NCI-H460 (cell line): ENCODE measurements at places on chromosomes 1 and 21. TPM values are rescaled to one million over a fixed set of nuclear protein-coding genes. Genes with fewer than 3 reads are reported as not detected.

- DNase-seq = no peak
These were observed 94.9 kb downstream of the MRPL39 start for GRCh38 chr21:25512095-25513081.

DNA sequence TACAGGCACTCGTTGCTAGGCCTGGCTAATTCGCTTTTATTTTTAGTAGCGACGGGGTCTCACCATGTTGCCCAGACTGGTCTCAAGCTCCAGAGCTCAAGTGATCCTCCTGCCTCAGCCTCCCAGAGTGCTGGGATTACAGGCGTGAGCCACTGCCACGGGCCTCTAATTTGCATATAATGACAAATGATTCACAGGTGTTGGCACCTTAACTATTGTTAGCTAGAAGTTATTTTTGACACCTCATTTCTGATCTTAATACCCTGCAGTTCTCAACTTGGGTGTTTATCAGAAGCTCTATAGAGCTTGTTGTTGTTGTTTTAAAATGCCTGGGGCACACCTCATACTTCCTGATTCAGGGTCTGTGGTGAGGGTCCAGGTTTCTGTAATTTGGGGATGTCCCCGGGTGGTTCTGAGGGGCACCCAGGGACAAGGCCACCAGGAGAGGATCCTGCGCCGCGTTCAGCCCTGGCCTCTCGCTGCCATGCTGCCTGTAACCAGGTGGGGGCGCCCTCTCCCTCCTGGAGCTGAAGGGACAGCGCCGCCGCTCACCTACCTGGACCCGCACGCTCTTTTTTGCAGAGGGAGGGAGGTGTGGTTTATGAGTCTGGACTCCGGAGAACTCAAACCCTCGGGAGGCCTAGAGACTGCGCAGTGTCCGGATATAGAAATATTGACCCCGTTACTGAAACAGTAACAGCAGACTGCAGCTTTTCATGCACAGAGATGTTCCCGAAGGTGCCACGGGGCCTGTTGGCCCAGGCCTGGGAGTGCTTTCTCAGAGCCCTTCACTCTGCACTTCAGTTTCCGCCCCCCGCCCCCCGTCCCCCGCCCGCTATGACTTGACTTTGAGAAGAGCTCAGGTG lies 23.0 kb upstream of the NEK2 start:
- peak; percentile 73 for DNase-seq

Gene FMO1
- not detected in 2 replicates for total RNA-seq

GRCh38 chr1:44571712-44572571 lies 102.3 kb downstream of the TMEM53 start:
- DNase-seq = peak; percentile 23

DNA sequence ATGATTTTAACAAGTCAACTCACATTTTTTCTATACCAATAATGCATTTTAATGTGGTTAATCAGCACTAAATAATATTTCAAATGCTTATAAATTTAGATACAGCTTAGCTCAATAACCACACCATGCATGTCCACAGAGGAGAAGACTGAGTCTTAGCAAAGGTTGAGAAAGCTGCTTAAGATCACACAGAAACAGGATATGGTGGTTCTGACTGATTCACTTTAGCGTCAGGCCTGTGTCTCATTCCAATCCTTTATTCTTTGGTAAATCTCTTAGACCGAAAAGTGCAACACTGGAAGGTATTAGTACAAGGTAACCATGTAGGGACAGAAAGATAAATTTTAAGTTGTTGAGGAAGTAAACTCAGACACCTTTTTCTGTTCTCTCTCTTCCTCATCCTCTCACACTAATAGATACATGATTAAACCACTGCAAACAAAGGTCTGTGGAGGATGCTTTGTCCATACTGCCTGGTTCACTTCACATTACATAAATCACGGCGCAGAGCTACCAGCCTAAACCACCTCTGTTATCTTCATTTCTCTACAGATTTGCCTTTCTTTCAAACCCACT lies 139.0 kb downstream of the DPYD start:
- DNase-seq = no peak

Gene PLPP3
- total RNA-seq = 11.1 and 11.4 TPM in 2 replicates

GRCh38 chr1:155973723-155974122 lies 4.6 kb downstream of the ARHGEF2 start:
- DNase-seq = no peak

GRCh38 chr1:96955307-96956012 lies 233.9 kb downstream of the PTBP2 start:
- DNase-seq = no peak

- no peak for DNase-seq
These were observed 29.7 kb downstream of the PBX1 start for GRCh38 chr1:164588516-164589341.

- no peak for DNase-seq
These were observed 29.9 kb downstream of the ACTN2 start for GRCh38 chr1:236716160-236716559.

DNA sequence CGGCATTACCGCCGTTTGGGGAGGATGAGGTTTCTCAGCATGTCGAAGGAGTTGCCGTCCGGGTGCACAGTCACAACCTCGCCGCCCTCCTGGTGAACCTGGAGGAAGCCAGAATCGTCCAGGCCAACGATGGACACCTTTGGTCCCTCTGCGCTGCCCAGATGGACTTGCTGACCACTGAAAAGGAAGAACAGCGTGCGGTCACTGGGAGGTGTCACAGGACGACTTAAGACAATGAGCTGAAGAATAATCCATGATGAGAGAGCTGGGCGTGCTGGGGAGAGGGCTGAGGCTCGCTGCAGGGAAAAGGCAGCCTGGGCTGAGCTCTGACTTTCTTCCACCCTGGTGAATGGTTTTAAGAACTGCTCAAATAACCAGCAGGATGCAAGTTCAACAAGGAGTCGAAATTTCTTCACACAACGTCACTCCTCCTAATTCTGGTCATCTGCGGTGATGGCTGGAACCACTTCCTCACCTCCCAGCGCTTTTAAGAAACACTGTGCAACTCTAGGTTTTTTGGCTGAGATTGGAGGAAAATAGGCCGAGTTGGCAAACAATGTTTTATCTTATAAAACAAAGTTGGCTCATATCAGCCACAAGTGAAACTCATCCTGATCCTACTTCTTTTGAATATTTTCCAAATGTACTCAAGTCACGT lies 55.5 kb downstream of the SIM2 start:
- no peak for DNase-seq

DNA sequence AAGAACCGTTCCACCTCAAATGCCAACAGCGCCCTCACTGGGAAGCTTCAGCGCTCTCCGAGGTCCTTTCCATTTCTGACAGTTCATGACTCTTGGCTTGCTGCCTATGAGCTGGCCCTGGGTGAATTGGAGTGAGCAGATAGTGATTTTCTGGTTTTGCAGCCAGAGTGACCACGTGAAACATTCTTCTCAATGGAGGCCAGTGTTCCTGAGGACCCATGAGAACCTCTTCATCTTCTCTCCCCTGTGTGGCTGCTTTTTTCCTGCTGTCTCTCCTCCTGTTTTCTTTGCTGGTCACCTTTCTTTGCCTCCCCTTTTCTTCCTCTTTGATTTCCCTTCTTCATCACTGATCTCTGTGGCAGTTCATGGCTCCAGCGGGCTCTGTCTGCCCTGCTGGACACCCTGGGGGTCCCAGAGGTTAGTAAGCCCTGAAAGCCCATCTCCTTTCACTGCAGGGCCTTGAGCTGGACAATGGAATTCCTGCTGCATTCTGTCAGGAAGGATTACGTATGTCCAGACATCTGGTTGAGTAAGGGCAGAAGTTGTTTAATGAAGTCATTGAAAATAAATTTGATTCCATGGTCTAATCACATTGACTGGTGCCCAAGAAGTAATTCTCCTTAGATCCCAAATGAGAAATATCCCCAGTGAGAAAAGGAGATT lies 29.9 kb downstream of the VASH2 start:
- no peak for DNase-seq

- DNase-seq = no peak
These were observed 73.8 kb upstream of the TMPRSS2 start for GRCh38 chr21:41581592-41582228.

DNA sequence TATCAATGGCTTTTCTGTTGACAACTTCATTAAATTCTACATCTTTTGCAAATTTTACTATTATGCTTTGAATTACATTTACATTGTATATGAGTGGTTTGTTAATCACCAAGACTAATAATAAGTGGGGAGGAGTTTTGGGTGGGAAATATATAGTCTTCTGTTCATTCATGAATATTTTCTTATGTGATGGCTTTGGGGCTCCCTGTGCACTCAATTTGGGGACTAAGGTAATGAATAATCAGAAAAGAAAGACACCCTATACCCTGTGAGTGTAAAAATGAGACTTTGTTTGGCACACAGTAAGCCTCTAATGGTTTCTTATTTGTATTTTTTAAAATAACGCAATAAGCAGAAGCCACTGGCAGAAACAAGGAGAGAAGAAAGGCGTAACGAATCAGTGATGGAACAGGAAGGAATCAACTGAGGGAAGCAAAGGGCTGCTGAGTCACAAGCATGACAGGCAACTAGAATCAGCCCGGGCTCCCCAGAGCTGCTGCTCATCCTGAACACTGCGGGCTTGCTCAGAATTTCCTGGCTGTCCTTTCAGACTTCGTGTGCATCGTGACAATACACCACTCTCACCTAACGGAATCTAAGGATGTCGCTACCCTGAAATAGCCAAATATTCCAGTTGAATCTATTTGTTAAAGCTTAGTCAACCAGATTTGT lies 20.8 kb upstream of the RGS2 start:
- peak; percentile 89 for DNase-seq

Gene PDPN
- not detected in 2 replicates for total RNA-seq

DNA sequence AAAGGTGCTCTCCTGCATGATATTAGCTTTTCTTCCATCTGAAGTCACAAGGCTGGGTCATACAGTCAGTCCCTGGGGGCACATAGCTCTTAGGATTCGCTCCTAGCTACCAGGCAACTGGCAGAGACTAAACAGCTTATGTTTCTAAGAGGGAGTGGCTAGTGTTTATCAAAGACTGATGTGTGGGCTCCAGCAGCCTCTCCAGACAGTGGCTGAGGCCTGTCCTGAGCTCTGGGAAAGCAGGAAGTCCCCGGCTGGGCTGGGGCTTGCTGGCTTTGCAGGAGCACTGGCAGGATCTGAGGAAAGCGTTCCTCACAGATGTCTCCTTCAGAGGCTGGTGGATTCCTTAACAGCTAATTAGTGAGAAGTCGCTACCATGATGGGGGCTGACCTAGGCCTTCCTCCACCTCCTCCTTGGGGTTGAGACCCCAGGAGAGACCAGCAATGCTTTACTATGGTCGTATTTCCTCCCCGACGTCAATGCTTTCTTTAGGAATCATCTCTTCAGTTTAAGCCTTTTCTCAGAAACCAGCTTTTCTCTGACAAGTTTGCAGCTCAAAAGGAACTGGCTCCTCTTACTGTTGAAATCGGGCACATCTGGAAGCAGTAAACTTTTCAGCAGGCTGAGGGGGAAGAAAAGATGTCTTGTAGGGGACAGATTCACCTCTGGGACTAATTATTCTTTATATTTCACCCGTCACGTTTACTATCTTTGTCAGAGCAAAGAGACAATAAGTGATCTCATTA lies 33.5 kb upstream of the HHAT start:
- DNase-seq = no peak

DNA sequence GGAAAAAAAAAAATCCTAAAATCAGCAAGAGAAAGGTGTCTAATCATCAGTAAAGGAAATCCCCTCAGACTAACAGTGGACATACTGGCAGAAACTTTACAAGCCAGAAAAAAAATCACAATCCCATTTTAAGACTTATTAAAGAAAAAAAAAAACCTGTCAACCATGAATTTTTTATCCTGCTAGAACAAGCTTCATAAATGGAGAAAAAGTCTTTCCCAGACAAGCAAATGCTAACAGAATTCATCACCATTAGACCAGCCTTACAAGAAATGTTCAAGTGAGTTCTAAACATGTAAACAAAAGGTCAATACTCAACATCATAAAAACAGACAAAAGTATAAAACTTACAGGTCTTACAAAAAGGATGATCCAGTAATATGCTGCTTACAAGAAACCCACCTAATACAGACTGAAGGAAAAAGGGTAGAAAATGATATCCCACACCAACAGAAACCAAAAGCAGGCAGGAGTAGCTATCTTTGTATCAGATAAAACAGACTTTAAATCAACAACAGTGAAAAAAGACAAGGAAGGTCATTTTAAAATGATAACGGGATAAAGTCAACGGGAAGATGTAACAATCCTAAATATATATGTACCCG lies 129.6 kb downstream of the EVI5 start:
- DNase-seq = no peak

DNA sequence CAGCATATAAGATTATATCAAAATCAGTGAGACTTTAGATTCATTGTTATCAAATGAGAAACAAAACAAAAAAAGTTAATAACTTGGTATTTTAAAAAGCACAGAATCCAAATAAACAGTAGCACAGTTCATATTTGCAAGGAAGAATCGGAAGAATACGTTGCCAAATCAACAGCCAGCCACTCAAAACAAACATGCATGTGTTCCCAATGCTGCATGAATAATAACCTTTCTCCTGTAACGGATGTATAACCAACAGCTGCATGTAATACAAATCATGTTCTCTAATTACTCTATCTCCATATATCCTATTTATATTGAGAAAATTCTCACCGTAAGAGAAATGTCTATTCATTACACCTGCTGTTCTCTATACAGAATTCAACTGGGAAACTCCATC lies 98.9 kb upstream of the FOXD3 start:
- no peak for DNase-seq

Gene NUDT4B
- 27.7 and 40.6 TPM in 2 replicates for total RNA-seq

GRCh38 chr1:106619080-106619826 lies 437.2 kb upstream of the PRMT6 start:
- DNase-seq = no peak

Gene SOAT1
- 14.4 and 22.8 TPM in 2 replicates for total RNA-seq

DNA sequence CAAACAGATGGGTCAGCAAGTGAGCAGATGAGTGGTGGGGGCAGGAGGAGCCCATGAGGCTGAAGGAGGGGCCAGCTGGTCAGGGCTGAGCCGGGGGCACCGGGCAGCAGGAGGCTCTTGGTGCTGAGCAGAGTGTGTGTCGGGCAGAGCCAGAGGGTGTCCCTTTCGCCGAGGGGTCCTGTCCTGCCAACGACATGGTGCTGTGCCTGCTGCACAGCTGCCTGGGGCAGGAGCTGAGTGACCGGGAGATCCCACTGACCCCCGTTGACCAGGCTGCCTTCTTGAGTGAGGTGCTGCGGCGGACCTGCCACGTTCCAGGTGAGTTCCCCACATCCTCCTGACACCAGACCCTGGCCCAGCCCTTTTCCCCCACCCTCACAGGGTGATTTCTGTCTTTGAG lies 27.5 kb downstream of the HYI start:
- DNase-seq = no peak

Gene ATP1A4
- not detected in 2 replicates for total RNA-seq
